ENCODE measurements at places on chromosomes 2 and 18.

DNA sequence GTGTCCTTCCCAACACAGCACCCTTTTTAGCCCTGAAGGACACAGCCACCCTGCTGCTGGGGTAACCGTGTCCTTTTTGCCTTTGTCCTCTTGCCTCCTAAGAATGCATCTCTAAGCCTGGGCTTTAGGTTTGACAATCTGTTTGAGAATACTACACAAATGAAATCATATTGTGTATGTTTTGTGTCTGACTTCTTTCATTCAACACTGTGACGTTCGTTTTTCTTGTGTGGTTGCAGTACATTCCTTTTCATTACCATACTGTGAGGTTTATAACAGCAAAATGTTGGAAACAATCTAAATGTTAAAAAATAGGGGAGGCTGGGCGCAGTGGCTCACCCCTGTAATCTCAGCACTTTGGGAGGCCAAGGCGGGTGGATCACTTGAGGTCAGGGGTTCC is 11.2 kb downstream of the ASPRV1 start:
- no peak for DNase-seq

DNA sequence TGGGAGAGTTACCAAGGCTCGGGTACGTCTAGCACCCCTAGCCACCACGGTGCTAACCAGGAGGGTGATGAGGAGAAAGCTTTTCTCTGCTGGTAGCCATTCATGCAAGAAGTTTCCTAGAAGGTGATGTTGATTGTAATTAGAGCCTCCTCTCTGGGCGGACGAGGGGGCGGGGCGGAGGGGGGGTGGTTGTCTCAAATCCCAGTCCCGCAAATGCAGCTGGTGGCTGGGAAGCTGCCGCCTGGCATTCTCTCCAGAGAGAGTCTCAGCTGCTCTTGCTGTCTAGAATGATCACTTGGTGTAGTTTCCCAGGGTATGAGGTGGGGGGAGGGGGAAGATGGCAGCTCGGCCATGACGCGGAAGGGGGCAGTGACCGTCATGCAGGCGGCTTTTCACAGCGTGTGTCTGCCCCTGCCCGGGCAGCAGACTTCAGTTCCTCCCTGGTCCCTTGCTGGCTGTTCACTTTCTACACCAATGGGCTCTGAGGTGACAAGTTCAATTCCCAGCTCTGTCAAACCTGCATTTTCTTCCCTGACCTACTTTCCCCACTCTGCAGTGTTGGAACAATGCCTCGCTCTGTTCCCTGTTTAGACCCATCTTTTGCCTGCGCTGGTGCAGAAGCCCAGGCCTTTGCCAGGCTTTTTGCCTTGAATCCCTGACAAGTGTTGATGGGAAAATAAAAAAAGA is 61.5 kb upstream of the KLF7 start:
- DNase-seq = no peak

DNA sequence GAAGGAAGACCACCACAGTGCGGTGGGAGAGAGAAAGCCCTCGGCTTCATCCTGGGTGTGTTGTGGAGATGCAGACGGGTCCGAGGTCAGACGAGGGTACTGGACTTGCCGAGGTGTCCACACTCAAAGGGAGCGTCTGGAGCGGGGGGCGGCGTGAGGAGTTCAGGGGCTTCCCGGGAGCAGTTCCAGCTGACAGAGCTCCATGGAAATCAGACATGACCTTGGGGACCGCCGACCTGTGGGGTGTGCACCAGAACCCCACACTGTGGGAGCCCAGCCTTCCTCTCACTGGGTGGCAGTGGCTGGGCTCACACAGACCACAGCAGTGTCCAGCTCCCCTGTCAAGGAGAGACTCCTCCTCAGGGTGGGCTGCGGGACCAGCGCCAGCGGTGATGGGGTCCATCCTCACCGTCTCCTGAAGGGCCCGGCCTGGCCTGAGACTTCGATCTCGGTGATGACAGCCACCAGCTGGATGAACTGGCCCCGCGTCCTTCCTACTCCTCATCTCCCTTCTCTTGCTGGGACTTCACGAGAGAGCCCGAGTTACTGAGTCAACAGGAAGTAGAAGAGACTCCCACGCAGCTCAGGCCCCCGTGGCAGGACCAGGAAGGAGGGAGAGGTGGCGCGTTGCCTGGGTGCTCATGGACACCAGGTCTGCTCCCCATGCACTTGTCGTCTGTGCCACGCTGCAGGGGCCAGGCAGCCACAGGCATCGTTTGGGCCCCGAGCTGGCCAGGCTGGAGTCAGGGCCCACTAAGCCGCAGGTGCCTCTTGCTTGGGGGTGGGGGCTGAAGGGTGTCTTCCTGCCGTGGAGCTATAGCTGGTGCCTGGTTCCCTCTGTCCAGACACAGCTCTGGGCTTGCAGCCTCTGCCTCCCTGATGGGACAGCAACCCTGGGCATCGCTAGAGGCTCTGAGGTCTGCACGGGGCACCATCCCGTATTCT is 101.9 kb upstream of the CTDP1 start:
- DNase-seq = no peak

- DNase-seq = no peak
Measured at GRCh38 chr2:209901172-209901571, 101.3 kb upstream of the RPE start.

GRCh38 chr18:5530629-5531178 is 13.1 kb downstream of the EPB41L3 start:
- no peak for DNase-seq

DNA sequence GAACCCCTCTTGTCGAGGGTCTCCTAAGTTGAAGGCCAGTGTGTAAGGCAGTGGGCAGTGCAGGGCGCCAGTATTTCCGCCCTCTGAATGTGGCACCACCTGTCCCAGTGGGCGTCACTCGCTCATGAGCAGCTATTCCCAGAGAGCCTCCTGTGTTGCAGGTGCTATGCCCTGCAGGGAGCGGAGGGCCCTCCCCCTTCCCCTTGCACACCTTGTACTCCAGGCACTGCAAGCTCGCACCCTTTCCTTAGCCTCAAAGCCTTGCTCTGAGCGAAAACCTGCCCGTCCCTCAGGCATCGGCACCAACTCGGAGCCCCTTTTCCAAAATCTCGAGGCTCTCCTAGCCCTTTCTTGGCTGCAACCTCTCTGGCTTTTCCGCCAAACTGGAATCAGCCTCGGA is 282.7 kb downstream of the AGAP1 start:
- DNase-seq = no peak

GRCh38 chr2:68426848-68427579 is 40.1 kb downstream of the FBXO48 start:
- DNase-seq = no peak

- no peak for DNase-seq
Measured at GRCh38 chr2:85183076-85183475, 49.9 kb downstream of the TCF7L1 start.

DNA sequence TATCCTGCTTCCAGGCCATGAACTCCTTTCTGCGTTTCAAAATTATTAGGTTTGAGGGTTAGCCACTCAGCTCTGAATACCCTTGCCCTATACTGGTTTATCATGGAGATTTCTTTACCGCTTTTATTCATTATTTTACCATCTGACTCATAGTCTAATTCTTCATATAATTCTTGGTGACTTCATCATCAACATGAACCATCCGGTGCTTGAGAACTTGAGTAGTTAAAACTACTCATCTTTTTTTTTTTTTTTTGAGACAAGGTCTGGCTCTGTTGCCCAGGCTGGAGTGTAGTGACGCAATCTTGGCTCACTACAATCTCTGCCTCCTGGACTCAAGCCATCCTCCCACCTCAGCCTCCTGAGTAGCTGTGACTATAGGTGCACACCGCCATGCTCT is 94.2 kb upstream of the LHCGR start:
- no peak for DNase-seq
